ENCODE measurements at places on chromosomes 1 and 21.

- DNase-seq: no peak
Observed at GRCh38 chr1:67572594-67573221, 112.3 kb upstream of the GADD45A start.

DNA sequence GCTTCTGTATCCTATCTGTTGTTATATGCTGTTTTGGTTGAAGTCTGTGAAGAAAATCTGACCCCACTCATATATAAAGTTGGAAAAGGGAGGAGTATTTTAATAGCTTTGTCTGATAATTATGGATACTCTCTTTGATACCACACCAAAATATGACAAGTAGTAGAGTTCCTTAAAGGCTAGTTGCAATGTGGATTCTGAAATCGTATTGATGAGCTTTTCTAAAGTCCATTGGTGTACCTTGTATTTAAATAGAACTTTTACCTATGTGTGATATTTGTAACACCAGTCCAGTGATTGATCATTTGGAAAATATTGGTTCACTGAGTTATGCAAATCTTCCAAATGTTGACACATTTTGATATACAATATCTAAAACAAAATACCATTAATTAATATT lies 7.7 kb downstream of the GAS5 start:
- no peak for DNase-seq

- no peak for DNase-seq
Observed at GRCh38 chr1:217469983-217470382, 160.9 kb downstream of the GPATCH2 start.

DNA sequence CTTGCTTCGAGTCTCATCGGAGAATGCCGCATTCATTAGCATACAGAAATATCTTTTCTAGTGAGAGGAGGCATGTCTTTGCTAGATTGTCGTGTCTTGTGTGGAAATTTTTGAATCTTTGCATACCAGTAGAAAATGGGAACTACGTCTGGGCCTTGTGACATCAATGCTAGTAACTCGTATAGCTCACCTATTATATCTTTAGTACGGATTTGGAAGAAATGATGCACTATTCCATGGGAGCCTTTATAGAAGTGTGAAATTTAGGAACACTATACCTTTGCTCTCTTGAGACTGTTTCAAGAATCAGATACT lies 835 bp downstream of the UHMK1 start:
- DNase-seq: no peak

DNA sequence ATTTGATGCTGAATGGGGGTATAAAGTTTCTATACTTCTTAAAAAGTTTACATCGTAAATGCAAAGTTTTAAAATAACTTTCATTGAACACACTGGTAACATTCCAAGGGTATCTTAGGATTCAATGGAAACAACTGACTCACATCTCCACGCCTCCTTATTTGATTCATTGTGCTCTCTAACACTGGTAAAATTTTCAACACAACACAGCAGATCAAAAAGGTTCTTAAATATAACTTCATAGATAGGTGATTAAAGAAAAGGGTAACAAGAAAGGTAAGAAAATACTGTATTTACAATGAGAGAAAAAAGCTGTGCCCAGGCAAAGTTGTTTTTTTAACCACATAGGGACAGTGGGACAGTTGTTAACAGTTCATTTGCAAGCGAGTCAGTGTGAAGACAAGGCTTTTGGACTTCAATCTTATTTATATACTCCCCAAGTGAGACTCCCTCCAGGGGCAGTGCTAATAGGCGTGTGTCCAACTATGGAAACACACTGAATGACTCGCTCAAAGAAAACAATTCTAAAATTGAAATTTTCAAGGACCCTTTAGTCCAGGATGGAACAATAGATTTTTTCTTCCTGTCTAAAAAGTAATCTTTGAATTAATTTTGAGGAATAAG lies 140.5 kb downstream of the TIAM1 start:
- no peak for DNase-seq

DNA sequence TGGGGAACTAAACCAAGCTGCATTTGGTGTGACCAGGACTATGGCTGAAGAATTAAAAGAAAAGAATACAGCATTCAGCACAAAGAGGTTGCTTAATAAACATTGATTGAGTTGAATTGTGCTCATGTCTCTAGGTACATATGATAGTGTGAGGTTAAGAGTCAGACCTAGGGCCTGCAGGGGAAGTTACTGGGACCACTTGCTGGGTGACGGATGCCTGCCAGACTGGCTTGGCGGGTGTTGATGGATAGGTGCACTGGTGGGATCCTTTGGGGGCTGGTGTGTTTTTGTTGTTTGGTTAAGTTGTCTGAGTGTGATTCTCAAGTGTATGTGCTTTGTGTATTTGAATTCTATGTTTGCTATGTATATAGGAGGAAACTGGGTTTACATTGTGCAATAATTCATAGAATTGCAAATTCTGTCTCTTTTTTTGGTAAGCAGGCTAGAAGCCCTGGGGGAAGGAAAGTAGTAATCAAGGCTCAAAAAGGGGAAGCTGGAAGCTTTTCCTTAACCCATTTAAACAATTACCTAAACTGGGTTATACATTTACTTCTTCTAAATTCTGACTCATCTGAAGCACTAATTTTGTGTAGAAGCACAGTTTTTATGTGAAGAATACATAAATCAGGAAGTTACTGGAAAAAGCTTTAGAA lies 1.8 kb downstream of the CD101 start:
- no peak for DNase-seq

DNA sequence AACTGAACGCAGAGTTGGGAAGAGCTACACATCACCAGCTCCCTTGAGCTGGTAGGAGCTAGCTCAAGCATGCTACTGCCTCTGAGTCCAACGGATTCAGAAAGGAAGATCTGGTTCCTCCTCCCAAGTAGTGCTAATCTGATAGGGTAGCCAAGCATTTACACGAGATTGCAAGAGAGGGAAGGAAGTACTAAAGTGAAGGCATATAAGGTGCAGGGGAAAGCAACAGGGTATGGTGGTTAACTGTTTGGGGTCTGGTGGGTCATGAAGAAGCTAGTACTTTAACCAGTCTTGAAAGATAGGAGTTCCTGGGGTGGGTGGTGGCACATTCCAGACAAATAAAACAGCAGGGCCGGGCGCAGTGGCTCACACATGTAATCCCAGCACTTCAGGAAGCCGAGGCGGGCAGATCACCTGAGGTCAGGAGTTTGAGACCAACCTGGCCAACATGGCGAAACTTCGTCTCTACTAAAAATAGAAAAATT lies 20.2 kb upstream of the ZNF436 start:
- no peak for DNase-seq

DNA sequence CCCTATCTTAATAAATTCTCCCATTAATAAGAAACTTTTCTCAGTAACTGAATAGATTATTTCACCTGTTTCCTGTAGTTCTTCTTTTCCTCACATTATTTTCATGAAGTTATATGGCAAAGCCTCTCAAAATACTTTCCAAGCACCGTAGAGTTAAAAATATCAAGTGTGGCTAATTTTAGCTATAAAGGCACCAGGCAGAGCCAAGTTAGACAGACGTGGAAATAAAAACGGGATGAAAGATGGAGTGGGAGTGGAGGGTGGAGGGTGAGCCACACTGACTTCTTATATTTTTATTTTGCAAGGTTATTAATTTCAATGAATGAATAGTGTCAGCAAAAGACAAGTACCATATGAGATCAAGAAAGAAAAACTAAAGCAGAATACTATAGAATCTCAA lies 71.7 kb downstream of the ENAH start:
- DNase-seq: no peak

DNA sequence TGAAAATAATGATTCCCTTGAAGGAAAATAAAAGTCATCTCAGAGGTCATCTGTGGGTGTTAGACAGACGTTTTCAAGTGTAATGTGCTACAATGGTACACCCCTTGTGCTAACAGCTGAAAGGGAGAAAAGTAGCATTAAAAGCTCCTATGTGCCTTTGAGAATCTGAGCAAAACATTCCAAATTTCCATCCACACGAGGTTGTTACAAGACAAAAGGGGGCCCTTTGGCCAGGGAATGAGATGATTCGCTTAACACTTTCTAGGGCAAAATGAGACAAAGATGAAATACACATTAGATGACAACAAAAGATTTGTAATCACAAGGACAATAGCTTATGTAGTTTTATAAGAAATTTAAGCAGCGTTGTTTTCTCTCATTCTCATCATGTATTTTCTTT lies 303.6 kb downstream of the LMX1A start:
- no peak for DNase-seq

- DNase-seq: no peak
Observed at GRCh38 chr21:42291003-42291750, 24.0 kb downstream of the TFF3 start.

DNA sequence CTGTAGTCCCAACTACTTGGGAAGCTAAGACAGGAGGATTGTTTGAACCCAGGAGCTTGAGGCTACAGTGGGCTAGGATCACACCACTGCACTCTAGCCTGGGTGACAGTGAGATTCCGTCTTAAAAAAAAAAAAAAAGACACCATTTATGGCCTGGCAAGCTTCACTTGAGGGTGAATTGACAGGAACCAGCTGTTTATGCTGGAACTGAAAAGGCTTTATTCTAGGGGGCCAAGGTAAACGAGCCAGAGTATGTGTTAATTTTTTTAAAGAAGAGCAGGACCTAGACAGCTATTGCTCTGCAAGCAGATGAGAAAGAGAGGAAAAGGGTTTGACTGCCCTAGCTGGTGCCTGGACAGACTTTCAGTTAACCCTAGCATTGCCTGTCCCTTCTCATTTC lies 37.0 kb downstream of the S100A6 start:
- DNase-seq: no peak

DNA sequence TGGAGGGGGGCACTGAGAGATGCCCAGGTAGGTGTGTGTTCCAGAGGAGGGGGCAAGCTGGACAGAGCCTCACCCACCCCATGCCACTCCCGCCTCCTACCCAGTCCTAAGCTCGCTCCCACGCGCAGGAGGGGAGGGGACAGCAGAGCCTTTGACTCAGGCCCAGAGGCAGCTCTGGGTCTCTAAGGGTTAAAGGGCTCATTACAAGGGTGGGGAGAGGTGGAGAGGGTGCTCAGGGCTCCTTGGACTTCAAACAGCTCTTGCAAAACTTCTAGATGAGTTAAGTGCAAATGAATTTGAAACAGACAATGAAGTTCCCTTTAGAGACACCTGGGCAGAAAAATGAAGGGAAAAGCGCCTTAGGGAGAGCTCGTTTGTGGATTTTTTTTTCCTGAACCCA lies 104.2 kb upstream of the CASZ1 start:
- DNase-seq: no peak

- DNase-seq: no peak
Observed at GRCh38 chr1:56434740-56435139, 144.6 kb downstream of the PLPP3 start.

All from H9 (cell line).